ENCODE measurements at places on chromosomes 13 and 19.

- no peak for DNase-seq
Measured at GRCh38 chr13:50758796-50759195, 84.7 kb downstream of the DLEU7 start.

DNA sequence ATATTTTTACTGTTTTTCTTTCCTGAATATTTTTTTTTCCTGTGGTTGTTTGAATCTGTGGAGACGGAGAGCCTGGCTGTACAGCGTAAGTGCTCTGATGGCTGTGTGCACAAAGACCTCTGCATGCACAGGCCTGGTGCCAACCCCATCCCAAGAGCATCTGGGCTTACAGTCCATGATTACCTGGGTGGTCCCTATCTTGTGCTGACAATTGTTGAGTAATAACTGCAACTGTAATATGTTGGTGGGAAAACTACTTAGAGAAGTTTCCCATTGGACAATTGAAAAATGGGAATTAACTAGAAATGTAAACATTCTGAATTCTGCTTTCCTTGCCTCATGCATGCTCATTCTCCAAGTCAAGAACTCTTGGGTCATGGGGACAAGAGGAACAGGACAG, 268.7 kb downstream of the SHISA2 start:
- no peak for DNase-seq

- DNase-seq = no peak
Measured at GRCh38 chr13:105497597-105497996, 1037.9 kb downstream of the EFNB2 start.

GRCh38 chr19:46878613-46879375, 18.0 kb downstream of the ARHGAP35 start:
- DNase-seq = no peak

DNA sequence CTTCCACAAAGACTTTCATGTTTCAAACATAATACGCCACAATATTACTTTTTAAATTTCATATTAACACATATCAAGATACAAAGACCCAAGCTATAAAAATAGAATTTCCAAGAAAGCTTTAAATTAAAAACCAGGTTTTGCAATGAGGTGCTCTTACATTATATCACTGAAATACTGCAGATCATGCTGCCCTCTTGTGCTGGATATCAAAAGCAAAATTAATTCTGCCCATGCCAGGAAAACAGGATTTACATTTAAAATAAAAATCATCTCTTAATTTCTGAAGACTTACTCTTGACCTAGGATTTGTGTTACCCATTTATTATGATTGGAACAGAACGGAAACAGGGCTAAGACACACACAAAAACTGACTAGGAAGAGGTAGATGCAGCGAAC, 145.0 kb downstream of the ABCC4 start:
- no peak for DNase-seq

DNA sequence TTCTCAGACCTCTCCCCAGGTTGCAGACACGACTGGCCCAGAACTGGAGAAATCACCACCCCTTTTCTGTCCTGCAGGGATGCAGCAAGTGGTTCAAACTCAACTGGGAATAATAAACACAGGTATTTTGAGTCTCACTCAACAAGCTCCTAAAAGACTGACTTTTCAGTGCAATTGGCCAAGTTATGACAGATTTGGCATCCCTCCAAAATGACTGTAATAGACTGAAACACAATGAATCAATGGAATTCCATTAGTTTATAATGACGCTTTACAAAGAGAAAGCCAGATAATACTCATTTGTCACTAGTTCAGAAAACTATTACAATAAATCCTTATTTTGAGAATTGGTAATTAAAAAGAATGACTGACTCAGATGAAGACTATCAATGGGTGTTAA, 38.1 kb downstream of the MIPEP start:
- DNase-seq = no peak

- peak; percentile 72 for DNase-seq
Measured at GRCh38 chr13:46100191-46100815, 4.5 kb downstream of the CPB2 start.

GRCh38 chr13:73993661-73994060, 140.5 kb downstream of the KLF12 start:
- DNase-seq = no peak

DNA sequence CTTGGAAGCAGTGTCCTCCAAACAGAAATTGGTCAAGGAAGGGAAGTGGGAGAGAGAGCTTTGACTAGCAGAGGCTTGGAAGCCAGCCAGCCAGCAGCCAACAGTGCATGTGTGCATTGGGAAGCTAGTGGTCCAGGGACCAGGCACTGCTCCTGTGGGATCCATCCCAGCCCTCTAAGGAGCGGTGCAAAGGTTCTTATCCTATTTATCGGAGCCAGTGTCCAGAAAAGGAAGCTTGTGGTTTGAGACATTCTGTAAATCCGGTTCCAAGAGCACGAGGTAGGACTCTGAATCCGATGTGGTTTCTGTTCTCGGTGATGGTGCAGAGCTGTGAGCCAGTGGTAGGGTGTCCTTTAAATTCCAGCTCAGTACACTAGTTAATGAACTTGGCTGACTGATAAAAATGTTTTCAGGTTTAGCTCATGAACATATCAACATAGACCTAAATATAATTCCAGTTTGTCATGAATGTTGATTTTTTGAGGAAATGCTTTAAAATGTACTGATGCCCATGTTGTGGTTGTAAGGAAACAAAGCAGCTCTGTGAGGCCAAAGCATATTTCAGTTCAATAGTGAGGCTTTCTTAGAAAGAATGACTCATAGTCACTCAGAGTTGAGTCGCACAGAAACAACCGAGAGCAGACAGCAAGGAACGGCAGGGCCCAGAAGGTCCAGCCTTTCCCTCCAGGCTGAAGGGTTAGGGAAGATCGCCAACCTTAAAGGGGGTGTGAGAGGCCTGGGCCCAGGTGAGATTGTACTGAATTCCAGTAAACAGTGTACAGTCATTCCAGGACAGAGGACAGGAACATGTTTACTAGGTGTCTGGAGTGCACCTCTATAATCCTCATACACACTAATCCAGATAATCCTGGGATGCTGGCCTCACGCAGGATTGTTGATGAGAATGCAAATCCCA, 21.5 kb upstream of the GARRE1 start:
- DNase-seq = peak; percentile 73

- no peak for DNase-seq
Measured at GRCh38 chr19:34364462-34364829, 550 bp upstream of the GPI start.

GRCh38 chr13:48816700-48817099, 159.0 kb upstream of the FNDC3A start:
- DNase-seq = peak; percentile 7

DNA sequence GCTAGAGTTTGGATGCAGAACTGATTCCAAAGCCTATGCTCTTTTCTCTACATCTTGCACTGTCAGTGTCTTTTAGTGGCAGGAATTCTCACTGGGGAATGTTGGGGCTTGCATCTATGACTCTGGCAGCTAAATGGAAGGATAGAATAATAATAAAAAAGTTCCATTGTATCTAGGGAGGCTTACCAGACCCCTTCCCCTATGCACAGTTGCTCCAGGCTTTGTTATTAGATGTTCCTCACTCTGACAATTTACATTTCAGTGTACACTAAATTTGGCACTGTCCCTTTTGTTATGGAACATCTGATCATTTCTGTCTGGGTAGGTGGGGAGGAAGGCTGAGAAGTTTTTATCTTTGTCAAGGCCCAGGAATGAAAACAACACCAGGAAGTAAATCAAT, 3.7 kb upstream of the TRIM13 start:
- DNase-seq = no peak

GRCh38 chr19:8334458-8335342, 8.4 kb downstream of the KANK3 start:
- DNase-seq = peak; percentile 56

- DNase-seq = peak; percentile 68
Measured at GRCh38 chr13:113724780-113725315, 34.2 kb upstream of the TMEM255B start.

- no peak for DNase-seq
Measured at GRCh38 chr13:110012102-110012739, 225.8 kb upstream of the IRS2 start.

All from inflammatory macrophage treated with lipopolysaccharide for 1 hour (primary cell).